ENCODE measurements at places on chromosomes 3 and 15. TPM values are rescaled to one million over a fixed set of nuclear protein-coding genes. Genes with fewer than 3 reads are reported as not detected.

Gene NLGN1
- not detected for total RNA-seq

Gene FETUB
- total RNA-seq, result not detected

Gene HAPLN3
- total RNA-seq, result 251 TPM

Gene GCSAM
- total RNA-seq, result 11.8 TPM

Gene RBMS3
- 5.9 TPM for total RNA-seq

Gene SPESP1
- total RNA-seq, result not detected

Gene WDR49
- 0.79 TPM for total RNA-seq

Gene ISLR2
- not detected for total RNA-seq

Gene ROPN1
- total RNA-seq, result not detected

Gene HTR3E
- total RNA-seq, result not detected

Gene SMCO1
- total RNA-seq, result not detected

GRCh38 chr3:14123308-14124222 lies 1.1 kb downstream of the CHCHD4 start:
- H3K36me3 ChIP-seq, result peaks cover 12% of the 10 kb centered on the region
- H3K4me3 ChIP-seq, result peak overlapping the region; percentile 86
- no peak for DNase-seq
- H3K27me3 ChIP-seq, result no peaks in the 10 kb centered on the region
- peak overlapping the region; percentile 83 for H3K27ac ChIP-seq

DNA sequence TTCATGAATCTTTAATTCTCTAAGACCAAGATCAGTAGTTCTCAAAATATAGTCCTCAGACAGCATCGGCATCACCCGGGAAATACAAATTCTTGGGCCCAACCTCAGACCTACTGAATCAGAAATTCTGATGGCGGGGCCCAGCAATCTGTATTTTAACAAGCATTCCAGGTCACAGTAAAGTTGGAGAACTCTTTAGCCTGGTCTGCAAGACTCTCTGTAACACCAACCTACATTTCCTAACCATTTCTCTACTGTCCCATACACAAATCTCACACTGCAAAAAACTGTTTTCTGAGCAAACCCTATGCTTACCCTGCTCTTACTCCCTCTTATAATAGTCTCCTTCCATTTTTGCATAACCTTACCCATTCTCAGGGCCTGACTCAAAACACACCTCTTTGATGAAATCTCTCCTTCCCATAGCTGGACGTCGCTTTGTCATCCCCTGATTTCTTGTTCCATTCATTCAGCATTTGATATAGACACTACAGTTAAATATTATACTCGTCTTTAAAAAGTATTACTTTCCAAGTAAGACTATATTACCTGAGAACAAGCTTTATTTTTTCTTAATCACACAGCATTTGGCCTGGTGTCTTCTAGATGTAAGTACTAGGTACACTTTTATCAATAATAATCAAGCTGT lies 83.3 kb upstream of the MYO5C start:
- no peaks in the 10 kb centered on the region for H3K4me1 ChIP-seq
- no peak overlapping the region for H3K27ac ChIP-seq
- DNase-seq, result no peak
- no peak overlapping the region for H3K4me3 ChIP-seq

- H3K4me3 ChIP-seq, result no peak overlapping the region
- no peak overlapping the region for H3K27ac ChIP-seq
- no peaks in the 10 kb centered on the region for H3K4me1 ChIP-seq
- H3K27me3 ChIP-seq, result peaks cover 4% of the 10 kb centered on the region
Measured at GRCh38 chr3:24496529-24497482, 2.2 kb upstream of the THRB start.

DNA sequence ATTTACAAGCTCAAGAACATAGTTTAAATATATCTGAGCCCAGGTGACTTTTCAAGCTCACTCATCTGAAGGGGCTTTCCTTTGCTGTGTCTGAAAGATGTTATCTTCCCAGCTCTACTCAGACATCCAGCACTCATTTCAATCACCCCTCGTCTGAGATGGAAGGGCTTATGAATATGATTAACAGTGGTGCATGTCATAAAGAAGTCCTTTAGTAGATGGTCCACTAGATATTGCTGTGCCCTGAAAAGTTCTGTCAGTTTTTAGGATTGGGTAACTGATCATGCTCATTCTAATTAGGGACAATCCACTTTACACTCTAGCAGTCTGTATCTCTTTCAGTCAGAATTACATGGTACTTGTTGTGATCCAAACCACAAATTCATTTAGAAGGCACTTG lies 28.3 kb downstream of the RETNLB start:
- H3K36me3 ChIP-seq, result no peaks in the 10 kb centered on the region
- no peak overlapping the region for H3K27ac ChIP-seq
- DNase-seq, result no peak
- H3K4me1 ChIP-seq, result no peaks in the 10 kb centered on the region
- H3K27me3 ChIP-seq, result no peaks in the 10 kb centered on the region

- no peak overlapping the region for H3K4me3 ChIP-seq
- no peaks in the 10 kb centered on the region for H3K36me3 ChIP-seq
- no peak overlapping the region for H3K27ac ChIP-seq
- no peak for DNase-seq
- no peaks in the 10 kb centered on the region for H3K27me3 ChIP-seq
Measured at GRCh38 chr3:73766599-73767381, 142.0 kb upstream of the PDZRN3 start.

- no peaks in the 10 kb centered on the region for H3K27me3 ChIP-seq
- DNase-seq, result no peak
- no peak overlapping the region for H3K27ac ChIP-seq
- no peak overlapping the region for H3K4me3 ChIP-seq
- no peaks in the 10 kb centered on the region for H3K4me1 ChIP-seq
Measured at GRCh38 chr3:15896500-15896899, 98.7 kb upstream of the ANKRD28 start.

GRCh38 chr3:124885466-124886167 lies 1.5 kb downstream of the ITGB5 start:
- H3K27me3 ChIP-seq, result peaks cover 15% of the 10 kb centered on the region
- no peaks in the 10 kb centered on the region for H3K36me3 ChIP-seq
- H3K4me1 ChIP-seq, result peaks cover 6% of the 10 kb centered on the region

GRCh38 chr3:31743331-31744089 lies 210.8 kb downstream of the STT3B start:
- no peaks in the 10 kb centered on the region for H3K27me3 ChIP-seq
- no peak overlapping the region for H3K27ac ChIP-seq
- H3K36me3 ChIP-seq, result no peaks in the 10 kb centered on the region
- no peak overlapping the region for H3K4me3 ChIP-seq
- H3K4me1 ChIP-seq, result no peaks in the 10 kb centered on the region

- H3K4me3 ChIP-seq, result no peak overlapping the region
- peaks cover 26% of the 10 kb centered on the region for H3K4me1 ChIP-seq
- no peak overlapping the region for H3K27ac ChIP-seq
- H3K27me3 ChIP-seq, result no peaks in the 10 kb centered on the region
- DNase-seq, result no peak
Measured at GRCh38 chr3:193908181-193908744, 227.7 kb upstream of the HES1 start.

DNA sequence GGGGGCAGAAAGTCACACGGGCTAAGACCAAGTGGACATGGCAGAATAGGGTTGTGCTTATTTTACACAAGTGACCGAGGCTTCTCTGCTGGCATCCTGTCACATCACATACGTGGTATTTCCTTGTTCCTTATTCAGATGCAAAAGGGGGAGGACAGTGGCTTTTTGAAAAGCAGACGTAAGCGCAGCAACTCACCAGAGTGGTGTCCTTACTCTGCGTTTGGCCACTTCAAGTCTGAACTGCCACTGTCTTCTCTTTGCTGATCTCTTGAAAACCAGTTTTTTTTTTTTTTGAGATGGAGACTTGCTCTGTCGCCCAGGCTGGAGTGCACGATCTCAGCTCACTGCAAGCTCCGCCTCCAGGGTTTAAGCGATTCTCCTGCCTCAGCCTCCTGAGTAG lies 113.2 kb downstream of the SOX2 start:
- H3K4me3 ChIP-seq, result no peak overlapping the region
- no peaks in the 10 kb centered on the region for H3K4me1 ChIP-seq
- H3K36me3 ChIP-seq, result no peaks in the 10 kb centered on the region
- H3K27me3 ChIP-seq, result no peaks in the 10 kb centered on the region
- H3K27ac ChIP-seq, result no peak overlapping the region

DNA sequence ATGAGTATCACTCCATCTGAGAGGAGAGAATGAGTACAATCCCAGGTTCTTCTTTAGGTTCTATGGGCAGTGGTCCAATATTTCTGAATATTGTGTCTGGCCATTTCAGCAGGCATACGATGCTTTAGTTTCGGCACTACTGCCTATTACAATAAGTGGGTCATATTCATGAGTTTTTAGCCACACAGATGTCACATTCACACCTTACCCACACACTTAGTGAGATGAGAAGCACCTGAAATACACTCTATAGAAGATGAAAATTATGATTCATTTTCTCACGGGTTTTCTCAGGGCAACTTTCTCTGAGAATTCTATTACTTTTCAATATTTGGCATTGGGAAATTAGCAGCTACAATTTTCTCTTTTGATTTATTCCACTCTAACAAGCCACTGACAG lies 132.2 kb downstream of the TGFBR2 start:
- H3K27me3 ChIP-seq, result peaks cover 4% of the 10 kb centered on the region
- no peaks in the 10 kb centered on the region for H3K36me3 ChIP-seq
- no peak overlapping the region for H3K4me3 ChIP-seq
- H3K27ac ChIP-seq, result no peak overlapping the region

DNA sequence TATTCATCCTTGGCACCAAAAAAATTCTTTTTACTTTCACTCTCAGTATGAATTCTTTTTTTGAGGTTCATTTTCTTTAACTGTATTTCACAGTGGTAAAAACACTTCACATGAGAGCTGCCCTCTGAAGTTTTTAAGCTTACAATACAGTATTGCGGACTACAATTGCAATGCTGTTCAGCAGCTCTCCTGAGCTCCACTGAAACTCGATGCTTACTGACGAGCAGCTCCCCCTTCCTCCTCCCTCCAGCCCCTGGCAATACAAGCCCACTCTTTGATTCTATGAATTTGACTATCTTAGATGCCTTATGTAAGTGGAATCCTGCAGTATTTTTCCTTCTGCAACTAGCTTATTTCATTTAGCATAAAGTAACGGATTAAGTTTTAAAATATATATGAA lies 183.4 kb downstream of the ADAMTS17 start:
- H3K4me3 ChIP-seq, result no peak overlapping the region
- no peaks in the 10 kb centered on the region for H3K4me1 ChIP-seq
- H3K36me3 ChIP-seq, result no peaks in the 10 kb centered on the region
- no peaks in the 10 kb centered on the region for H3K27me3 ChIP-seq
- no peak overlapping the region for H3K27ac ChIP-seq

DNA sequence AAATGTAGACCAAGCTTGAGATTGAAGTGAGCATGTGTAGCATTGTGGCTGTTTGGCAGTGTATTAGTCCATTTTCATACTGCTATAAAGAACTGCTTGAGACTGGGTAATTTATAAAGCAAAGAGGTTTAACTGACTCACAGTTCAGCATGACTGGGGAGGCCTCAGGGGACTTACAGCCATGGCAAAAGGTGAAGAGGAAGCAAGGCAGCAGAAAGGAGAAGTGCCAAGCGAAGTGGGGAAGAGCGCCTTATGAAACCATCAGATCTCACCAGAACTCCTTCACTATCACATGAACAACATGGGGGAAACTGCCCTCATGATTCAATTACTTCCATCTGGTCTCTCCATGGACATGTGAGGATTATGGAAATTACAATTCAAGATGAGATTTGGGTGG lies 8.6 kb upstream of the CERS3 start:
- H3K4me1 ChIP-seq, result no peaks in the 10 kb centered on the region
- H3K27me3 ChIP-seq, result no peaks in the 10 kb centered on the region
- no peak overlapping the region for H3K27ac ChIP-seq
- no peaks in the 10 kb centered on the region for H3K36me3 ChIP-seq

GRCh38 chr3:38029400-38030125 lies at the start of gene PLCD1:
TSS of gene PLCD1 (minus strand) at chr3:38029642. CDS start at chr3:38029539, 103 bp downstream.
- H3K4me1 ChIP-seq, result peaks cover 40% of the 10 kb centered on the region
- no peaks in the 10 kb centered on the region for H3K27me3 ChIP-seq
- H3K27ac ChIP-seq, result peak within 1 kb of the TSS; percentile 5
- H3K4me3 ChIP-seq, result peak within 1 kb of the TSS; percentile 32
- peak; percentile 41 for DNase-seq
- H3K36me3 ChIP-seq, result no peaks in the 10 kb centered on the region

DNA sequence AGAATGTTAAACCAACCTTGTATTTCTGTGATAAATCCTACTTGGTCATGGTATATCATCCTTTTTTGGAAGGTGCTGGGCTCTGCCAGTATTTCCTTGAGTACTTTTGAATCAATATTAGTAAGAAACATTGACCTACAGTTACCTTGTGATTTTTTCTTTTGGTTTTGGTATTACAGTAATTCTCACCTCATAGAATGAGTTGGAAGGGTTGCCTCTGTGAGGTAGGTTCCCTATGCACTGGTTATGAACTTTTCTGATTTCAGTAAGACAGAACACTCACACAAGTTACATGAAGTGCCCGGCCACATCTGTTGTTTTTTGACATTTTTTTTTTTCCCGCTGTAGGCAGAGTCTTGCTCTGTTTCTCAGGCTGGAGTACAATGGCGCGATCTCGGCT lies 20.0 kb downstream of the PCCB start:
- DNase-seq, result no peak
- no peaks in the 10 kb centered on the region for H3K4me1 ChIP-seq
- no peak overlapping the region for H3K4me3 ChIP-seq
- H3K27me3 ChIP-seq, result no peaks in the 10 kb centered on the region
- no peak overlapping the region for H3K27ac ChIP-seq

DNA sequence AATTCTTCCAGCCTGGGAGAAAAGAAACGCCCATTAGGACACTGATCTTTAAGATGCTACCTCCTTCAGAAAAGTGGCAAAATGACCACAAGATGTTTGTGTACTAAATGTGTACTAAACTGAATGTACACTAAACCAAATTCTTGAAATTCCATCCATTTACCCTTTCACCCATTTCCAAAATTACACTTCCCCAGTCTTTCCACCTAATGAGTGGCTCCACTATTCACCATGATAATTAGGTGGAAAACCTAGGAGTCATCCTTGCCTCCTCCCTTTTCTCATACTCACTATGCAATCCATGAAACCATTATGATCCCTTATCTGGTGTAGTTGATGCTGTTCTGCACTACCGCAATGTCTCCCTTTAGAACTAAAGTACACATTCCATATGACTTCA lies 452.1 kb upstream of the THBS1 start:
- H3K4me3 ChIP-seq, result no peak overlapping the region
- H3K27me3 ChIP-seq, result peaks cover 2% of the 10 kb centered on the region
- no peak for DNase-seq
- H3K4me1 ChIP-seq, result no peaks in the 10 kb centered on the region
- no peak overlapping the region for H3K27ac ChIP-seq
- no peaks in the 10 kb centered on the region for H3K36me3 ChIP-seq

GRCh38 chr3:193119926-193120325 lies 121.1 kb upstream of the PLAAT1 start:
- H3K4me1 ChIP-seq, result no peaks in the 10 kb centered on the region
- no peaks in the 10 kb centered on the region for H3K27me3 ChIP-seq
- no peak overlapping the region for H3K27ac ChIP-seq
- H3K36me3 ChIP-seq, result no peaks in the 10 kb centered on the region
- DNase-seq, result no peak
- H3K4me3 ChIP-seq, result no peak overlapping the region

DNA sequence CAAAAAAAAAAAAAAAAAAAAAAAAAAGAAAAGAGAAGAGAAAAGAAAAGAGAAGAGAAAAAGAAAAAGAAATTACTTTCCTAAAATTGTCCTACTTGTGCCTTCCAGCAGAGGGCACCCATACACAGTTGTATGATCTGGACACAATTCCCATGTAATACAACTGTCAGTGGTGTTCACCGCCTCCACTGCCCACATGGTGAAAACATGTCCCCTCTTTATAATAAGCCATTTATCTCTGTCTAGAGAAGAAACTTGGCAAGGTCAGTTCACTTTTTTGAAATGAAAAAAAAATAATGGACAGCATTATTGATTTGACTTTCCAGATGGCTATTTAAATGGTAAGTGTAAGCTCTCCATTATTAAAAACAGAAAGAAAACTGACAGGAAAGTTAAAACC lies 459.4 kb downstream of the GBE1 start:
- no peaks in the 10 kb centered on the region for H3K27me3 ChIP-seq
- peak; percentile 9 for DNase-seq
- no peaks in the 10 kb centered on the region for H3K36me3 ChIP-seq

Data from CD4-positive, CD25-positive, alpha-beta regulatory T cell (primary cell).